ENCODE measurements at places on chromosomes 16 and 17. TPM values are rescaled to one million over a fixed set of nuclear protein-coding genes. Genes with fewer than 3 reads are reported as not detected.

DNA sequence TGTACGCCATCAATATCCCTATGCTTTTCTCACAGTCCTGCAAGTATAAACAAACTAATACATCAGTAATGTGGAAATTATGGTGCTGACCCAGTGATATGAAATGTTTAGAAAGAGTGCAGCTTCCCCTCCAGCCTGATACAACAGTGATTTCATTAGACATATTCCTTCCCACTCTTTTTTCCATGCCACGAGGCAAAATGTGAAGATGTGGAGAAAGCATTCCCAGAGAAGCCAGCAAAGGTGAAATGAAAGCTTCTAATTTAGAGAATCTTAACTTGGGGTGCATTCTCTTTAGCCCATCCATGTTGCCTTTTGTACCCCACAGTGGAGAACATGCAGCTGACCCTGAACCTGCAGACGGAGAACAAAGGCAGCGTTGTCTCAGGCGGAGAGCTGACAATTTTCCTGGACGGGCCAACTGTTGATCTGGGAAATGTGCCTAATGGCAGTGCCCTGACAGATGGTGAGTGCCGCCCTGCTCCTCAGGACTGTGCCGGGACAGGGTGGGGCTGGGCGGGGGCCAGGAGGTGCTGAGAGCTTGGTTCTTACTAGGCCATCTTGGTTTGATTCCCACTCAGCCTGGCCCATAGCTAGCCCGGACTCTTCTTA lies 77.8 kb downstream of the WWP2 start:
- no peaks in the 10 kb centered on the region for H3K4me1 ChIP-seq
- H3K36me3 ChIP-seq = no peaks in the 10 kb centered on the region
- no peaks in the 10 kb centered on the region for H3K27me3 ChIP-seq
- H3K4me3 ChIP-seq = no peak overlapping the region
- no peak overlapping the region for H3K27ac ChIP-seq
- no peak for DNase-seq

Gene KRTAP9-4
- not detected for total RNA-seq

Gene KRT33B
- total RNA-seq = not detected

Gene SDK2
- 0.09 TPM for total RNA-seq

GRCh38 chr17:3647769-3648555 lies 11.4 kb downstream of the CTNS start:
- no peaks in the 10 kb centered on the region for H3K4me1 ChIP-seq
- no peaks in the 10 kb centered on the region for H3K27me3 ChIP-seq
- H3K4me3 ChIP-seq = no peak overlapping the region

- H3K4me3 ChIP-seq = no peak overlapping the region
- no peaks in the 10 kb centered on the region for H3K27me3 ChIP-seq
- H3K27ac ChIP-seq = no peak overlapping the region
- H3K36me3 ChIP-seq = no peaks in the 10 kb centered on the region
- no peaks in the 10 kb centered on the region for H3K4me1 ChIP-seq
- peak; percentile 63 for DNase-seq
Observed at GRCh38 chr17:58120195-58120822, 27.9 kb upstream of the OR4D1 start.

DNA sequence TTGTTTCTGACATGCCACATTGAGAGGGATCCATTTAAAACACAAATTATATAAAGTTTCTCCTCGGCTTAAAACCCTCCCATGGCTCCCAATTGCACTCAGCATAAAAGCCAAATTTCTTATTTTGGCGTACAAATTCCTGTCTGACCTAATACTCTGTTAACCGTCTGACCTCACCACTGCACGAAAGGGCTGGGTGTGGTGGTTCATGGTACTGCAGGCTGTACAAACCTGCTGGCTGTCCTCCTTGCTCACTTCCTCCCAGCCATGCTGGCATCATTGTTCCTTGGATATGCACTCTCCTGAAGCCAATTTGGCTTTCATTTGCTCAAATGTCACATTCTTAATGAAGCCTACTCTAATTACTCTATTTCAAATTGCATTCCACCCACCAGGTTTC lies 301.6 kb upstream of the C16orf82 start:
- DNase-seq = peak; percentile 27
- no peaks in the 10 kb centered on the region for H3K36me3 ChIP-seq
- H3K4me3 ChIP-seq = no peak overlapping the region
- H3K4me1 ChIP-seq = no peaks in the 10 kb centered on the region

- H3K4me3 ChIP-seq = no peak overlapping the region
- H3K4me1 ChIP-seq = no peaks in the 10 kb centered on the region
- H3K36me3 ChIP-seq = no peaks in the 10 kb centered on the region
Observed at GRCh38 chr16:30009085-30009862, 1.6 kb downstream of the DOC2A start.

- no peak overlapping the region for H3K4me3 ChIP-seq
- no peaks in the 10 kb centered on the region for H3K4me1 ChIP-seq
- no peak overlapping the region for H3K27ac ChIP-seq
Observed at GRCh38 chr16:5852151-5852550, 754.6 kb upstream of the EEF2KMT start.

DNA sequence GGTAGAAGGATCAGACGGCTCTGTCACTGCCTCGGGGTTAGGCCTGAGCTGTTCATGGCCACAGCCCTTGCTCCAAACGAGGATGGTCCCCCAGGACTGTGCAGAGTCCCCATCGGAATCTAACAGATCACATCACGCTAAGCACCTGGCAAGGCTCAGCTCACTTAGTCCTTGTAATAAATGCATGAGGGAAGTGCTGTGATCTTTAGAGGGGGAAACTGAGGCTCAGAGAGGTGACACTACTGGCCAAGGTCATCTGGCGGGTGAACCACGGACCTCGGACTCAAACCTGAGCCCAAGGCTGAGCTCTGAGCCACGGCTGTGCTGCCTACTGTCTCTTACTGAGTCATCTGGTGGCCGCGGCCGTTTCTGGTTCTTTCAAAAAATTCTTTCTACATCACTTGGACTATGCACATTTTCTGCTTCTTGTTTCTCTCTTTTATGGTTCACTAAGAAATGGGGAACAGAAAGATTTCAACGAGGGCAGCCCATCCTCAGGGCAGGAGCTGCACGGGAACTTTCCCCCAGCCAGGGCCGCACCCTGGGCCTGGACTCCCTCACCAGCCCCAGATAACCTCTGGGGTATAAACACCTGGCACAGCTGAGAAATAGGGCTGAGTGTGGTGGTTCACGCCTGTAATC lies 55.6 kb downstream of the COTL1 start:
- H3K36me3 ChIP-seq = no peaks in the 10 kb centered on the region
- no peak overlapping the region for H3K4me3 ChIP-seq
- peak overlapping the region; percentile 22 for H3K27ac ChIP-seq
- DNase-seq = no peak
- H3K4me1 ChIP-seq = peaks cover 46% of the 10 kb centered on the region

GRCh38 chr17:21167303-21167702 lies 40.5 kb downstream of the DHRS7B start:
- H3K4me3 ChIP-seq = no peak overlapping the region
- no peak overlapping the region for H3K27ac ChIP-seq
- H3K36me3 ChIP-seq = no peaks in the 10 kb centered on the region

GRCh38 chr17:17167986-17168385 lies 38.1 kb downstream of the PLD6 start:
- H3K4me1 ChIP-seq = no peaks in the 10 kb centered on the region
- no peaks in the 10 kb centered on the region for H3K27me3 ChIP-seq
- no peak for DNase-seq
- H3K4me3 ChIP-seq = no peak overlapping the region
- H3K27ac ChIP-seq = no peak overlapping the region

- no peaks in the 10 kb centered on the region for H3K4me1 ChIP-seq
- DNase-seq = peak; percentile 67
- H3K4me3 ChIP-seq = no peak overlapping the region
- no peak overlapping the region for H3K27ac ChIP-seq
- no peaks in the 10 kb centered on the region for H3K27me3 ChIP-seq
- H3K36me3 ChIP-seq = no peaks in the 10 kb centered on the region
Observed at GRCh38 chr17:10616502-10617119, 40.5 kb downstream of the MYH3 start.

DNA sequence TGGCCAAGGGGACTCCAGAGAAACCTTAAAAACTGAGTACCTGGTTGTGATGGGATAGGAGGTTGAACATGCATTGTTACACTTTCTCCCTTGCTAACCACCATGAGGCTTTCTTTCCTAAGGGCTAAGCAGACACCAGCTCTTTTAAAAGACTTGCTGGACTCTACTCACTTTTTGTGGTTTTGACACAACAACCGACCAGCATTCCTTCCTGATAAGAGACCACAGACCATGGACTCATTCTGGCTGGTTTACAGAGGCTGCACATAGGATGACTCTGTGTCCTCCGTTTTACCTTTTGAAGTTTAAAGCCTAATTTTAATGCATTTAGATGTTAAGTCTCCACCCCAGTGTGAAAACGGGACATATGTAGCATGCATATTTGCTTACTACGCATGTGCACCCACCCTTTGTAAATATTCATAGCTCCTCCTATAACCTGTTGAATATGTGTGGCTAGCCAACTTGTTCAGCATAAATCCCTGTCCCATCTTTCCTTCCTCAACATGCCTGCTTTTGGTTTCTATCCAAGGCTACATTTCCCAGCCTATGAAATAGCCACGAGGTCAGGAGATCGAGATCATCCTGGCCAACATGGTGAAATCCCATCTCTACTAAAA lies 475.9 kb downstream of the GRIN2A start:
- no peak for DNase-seq
- no peak overlapping the region for H3K4me3 ChIP-seq
- H3K36me3 ChIP-seq = no peaks in the 10 kb centered on the region
- H3K27ac ChIP-seq = no peak overlapping the region
- H3K4me1 ChIP-seq = peaks cover 21% of the 10 kb centered on the region

DNA sequence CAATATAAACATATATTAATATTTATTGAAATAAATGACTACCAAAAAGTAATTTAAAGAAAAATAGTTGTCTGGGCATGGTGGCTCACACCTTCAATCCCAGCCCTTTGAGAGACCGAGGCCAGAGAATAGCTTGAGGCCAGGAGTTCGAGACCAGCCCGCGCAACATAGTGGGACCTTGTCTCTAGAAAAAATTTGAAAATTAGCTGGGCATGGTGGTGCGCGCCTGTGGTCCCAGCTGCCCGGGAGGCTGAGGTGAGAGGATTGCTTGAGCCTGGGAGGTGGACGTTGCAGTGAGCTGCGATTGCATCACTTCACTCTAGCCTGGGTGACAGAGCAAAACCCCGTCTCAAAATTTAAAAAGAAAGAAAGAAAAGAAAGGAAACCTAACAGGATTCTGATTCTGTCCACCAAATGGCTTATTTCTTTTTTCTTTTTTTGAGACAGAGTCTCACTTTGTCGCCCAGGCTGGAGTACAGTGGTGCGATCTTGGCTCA lies 3.4 kb upstream of the BPTF start:
- DNase-seq = no peak
- H3K36me3 ChIP-seq = no peaks in the 10 kb centered on the region
- H3K27me3 ChIP-seq = no peaks in the 10 kb centered on the region
- H3K4me3 ChIP-seq = no peak overlapping the region
- H3K27ac ChIP-seq = no peak overlapping the region
- no peaks in the 10 kb centered on the region for H3K4me1 ChIP-seq

DNA sequence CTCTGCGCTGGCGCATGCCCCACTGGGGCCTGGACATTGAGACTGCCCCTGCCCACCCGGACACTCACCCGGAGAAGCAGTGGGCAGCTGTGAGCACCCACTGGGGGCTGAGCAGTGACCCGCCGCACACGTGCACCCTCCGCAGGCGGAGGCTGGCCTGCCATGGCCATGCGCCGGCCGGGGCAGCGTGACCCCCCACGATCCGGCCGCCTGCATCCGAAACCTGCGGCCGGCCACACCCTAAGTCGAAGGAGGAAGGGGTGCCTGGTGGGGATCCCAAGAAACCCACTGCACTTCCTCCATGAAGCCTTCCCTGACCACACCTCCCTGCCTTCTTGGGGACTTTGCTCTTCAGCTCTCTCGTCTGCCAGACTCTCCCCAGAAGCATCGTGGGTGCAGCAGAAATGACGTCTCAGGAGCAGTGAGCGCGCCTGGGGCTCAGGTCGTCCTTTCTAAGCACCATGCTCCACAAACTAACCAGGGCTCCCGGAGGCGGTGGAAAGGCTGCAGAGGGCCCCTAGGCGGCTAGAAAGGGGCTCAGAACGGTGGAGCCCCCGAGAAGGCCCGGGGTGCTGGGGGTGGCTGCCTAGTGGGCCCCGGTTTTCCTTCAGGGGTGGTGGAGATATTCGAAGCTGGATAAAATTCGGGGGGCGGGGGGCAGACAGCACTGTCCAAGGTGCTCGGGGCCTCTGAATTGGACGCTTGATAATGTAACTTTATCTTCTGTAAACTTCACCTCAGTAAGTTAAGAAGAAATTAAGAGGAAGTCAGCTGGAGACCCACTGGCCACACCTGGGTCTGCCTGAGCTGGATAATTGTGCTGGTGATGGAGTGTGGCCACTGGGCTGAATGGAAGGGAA lies 1.5 kb downstream of the TPSG1 start:
- no peaks in the 10 kb centered on the region for H3K4me1 ChIP-seq
- no peaks in the 10 kb centered on the region for H3K36me3 ChIP-seq
- no peaks in the 10 kb centered on the region for H3K27me3 ChIP-seq
- H3K27ac ChIP-seq = no peak overlapping the region

- H3K4me1 ChIP-seq = no peaks in the 10 kb centered on the region
- no peak for DNase-seq
- no peaks in the 10 kb centered on the region for H3K36me3 ChIP-seq
- no peak overlapping the region for H3K27ac ChIP-seq
- H3K27me3 ChIP-seq = no peaks in the 10 kb centered on the region
Observed at GRCh38 chr17:63609816-63610573, 9.3 kb downstream of the TACO1 start.

DNA sequence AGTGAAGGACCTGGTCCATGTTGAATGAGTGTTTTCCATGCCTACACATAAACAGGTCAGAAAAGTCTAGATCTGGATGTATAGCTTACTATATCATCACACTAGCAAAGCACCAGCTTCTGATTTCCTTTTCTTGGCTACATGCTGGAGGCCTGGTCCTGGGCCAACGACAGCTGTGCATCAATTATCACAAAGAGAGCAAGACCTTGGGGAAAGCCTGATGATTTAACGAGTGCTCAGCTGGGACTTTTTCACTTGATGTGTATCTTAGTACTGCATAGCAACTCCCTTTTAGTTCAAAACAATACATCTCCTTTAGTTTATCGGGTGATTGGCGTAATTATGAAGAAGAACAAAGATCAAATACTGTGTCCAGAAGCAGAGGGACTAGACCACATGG lies 358.2 kb downstream of the KIF2B start:
- H3K4me1 ChIP-seq = no peaks in the 10 kb centered on the region
- no peak overlapping the region for H3K27ac ChIP-seq
- H3K27me3 ChIP-seq = no peaks in the 10 kb centered on the region
- no peak overlapping the region for H3K4me3 ChIP-seq
- H3K36me3 ChIP-seq = no peaks in the 10 kb centered on the region

Gene SPNS2
- 1.00 TPM for total RNA-seq

DNA sequence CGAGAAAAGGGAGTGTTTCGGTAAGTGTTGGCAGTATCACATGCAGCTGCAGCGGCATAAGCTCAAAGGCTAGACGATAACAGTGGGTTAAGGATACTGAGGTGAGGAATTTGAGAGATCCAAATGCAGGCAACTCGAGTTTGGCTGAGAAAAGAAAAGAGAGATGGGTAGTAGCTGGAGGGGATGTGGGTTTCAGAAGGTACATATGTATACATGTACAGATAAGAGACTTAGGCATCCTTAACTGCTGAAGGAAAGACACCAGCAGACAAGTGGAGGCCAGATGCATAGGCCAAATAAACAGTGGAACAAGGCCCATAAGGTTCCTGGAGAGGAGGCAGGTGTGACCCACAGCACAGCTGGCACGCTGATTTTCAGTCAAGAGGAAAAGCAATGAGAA lies 86.6 kb upstream of the NETO2 start:
- no peaks in the 10 kb centered on the region for H3K27me3 ChIP-seq
- H3K27ac ChIP-seq = no peak overlapping the region
- H3K4me3 ChIP-seq = no peak overlapping the region
- H3K36me3 ChIP-seq = no peaks in the 10 kb centered on the region
- no peaks in the 10 kb centered on the region for H3K4me1 ChIP-seq

Measured in Caco-2 (cell line).